PC-3 (cell line): ENCODE measurements at places on chromosomes 11 and 22. TPM values are rescaled to one million over a fixed set of nuclear protein-coding genes. Genes with fewer than 3 reads are reported as not detected.

GRCh38 chr11:118289401-118289800 is 15.1 kb upstream of the CD3E start:
- DNase-seq, result no peak

- DNase-seq, result no peak
Measured at GRCh38 chr22:27692243-27692642, 109.3 kb downstream of the MN1 start.

DNA sequence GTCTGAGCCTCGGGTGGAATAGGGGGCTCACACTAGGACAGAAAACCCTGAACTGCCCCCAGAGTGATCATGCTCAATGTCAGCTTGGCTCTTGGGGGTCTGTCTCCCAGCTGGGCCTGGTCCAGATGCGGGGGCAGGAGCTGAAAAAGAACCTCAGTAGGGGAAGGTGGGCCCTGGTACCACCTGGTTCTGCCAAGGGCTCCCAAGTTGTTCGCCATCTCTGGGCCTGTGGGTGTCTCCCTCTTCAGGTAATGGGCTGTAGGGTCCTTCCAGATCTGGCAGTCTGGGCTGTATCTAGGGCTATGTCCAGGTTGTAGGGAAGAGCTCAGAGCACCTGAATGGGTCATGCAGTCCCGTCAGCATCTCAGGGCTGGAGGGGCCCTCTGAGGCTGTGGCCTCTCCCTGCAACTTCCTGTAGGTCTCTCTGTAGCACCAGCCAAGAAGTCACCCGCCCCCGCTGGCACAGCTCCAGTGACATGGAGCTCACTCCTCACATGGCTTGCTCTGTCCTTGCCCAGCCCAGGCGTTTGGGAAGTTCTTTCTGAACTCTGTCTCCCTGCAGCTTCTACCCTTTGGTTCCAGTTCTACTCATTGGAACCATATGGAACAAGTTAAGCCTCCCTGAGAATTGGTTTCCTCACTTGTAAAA is 33.0 kb upstream of the SOX10 start:
- DNase-seq, result no peak

GRCh38 chr22:41347066-41347859 is 34.5 kb upstream of the TEF start:
- no peak for DNase-seq

GRCh38 chr11:2741377-2742131 is 41.8 kb upstream of the KCNQ1OT1 start:
- DNase-seq, result peak; percentile 67

GRCh38 chr22:24948356-24949202 is 2.1 kb upstream of the LHFPL7 start:
- no peak for DNase-seq

- DNase-seq, result no peak
Measured at GRCh38 chr11:25094085-25094802, 597.4 kb downstream of the LUZP2 start.

GRCh38 chr22:33012833-33013450 is 45.2 kb downstream of the SYN3 start:
- no peak for DNase-seq

DNA sequence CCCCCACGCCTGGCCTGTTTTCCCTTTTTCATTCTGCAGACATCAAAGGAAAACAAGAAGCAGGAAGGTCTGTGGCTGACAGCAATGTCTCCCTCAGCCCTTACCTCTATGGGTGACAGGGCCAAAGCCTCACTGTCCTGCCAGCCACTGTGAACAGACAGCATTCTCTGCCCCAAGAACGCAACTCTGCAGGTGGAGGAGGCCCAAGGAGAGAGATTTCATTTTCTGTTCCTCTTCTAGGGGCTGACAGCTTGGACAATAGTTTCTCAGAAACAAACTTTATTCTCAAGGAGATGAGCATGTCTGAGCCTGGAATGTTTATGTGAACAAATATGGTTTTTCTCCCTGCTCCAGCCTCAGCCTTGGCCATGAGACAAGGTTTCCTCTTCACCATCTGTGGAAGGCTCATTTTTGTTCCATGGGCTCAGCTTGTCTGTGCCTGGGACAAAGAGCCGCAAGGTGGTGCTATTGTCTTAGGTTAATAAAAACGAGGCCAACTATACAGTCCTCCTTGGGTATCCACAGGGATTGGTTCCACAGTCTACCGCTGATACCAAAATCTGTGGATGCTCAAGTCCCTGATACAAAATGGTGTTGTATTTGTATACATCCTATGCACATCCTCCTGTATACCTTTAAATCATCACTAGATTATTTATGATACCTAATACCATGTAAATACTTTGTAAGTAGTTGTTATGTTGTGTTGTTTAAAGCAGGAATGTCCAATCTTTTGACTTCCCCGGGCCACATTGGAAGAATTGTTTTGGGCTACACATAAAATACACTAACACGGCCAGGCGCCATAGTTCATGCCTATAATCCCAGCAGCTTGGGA is 5.8 kb downstream of the PIWIL3 start:
- DNase-seq, result peak; percentile 68

DNA sequence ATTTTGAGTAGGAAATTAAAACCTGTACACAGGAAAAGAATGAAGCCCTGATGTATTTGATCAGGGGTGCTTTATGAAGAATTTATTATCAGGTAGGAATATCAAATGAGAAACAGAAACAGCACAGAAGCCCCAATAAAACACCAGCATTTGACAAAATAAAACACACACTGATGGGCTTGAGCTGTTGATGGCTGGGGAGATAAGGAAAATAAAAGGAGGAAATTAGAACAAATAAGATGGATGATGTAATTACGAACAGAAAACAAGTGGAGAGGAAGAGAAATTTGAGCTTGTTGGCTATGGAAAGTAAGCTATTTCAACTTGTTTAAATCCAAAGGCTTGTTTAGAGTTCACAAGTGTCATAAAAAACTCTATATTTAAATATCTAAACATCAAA is 213.7 kb downstream of the CADM1 start:
- DNase-seq, result no peak

- no peak for DNase-seq
Measured at GRCh38 chr11:5102246-5102645, 32.9 kb downstream of the OR52E1 start.

DNA sequence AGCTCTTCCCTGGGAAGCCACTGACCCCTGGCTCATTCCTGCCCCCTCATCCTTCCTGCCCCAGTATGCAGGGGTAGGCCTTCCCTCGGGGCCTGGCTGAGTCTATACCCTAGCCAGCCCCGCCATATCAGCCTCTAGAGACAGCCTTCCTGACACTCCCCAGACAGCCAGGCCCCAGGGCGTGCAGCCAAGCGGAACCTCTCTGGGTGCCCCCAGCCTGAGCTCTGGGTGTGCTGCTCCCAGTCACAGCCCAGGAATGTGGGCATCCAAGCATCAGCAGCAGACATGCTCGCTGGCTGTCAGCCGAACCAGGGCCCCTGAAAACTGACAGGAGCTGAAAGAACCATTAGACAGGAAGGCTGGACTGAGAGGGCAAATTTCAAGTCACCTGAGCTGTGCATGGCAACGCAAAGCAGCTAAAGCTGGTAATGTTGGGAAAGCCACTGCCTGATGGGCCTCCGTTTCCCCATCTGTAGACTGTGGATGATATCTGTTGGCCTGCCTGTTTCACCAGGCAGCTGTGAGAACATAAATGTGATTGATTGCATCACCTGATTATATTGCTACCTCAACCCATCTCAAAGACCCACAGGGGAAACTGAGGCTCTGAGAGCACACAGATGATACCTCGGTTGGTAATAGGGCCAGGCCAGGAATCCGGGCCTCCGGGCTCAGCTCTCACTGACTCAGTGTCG is 93.2 kb downstream of the LRRC32 start:
- peak; percentile 98 for DNase-seq

GRCh38 chr22:29689880-29690213 is 30.0 kb upstream of the CABP7 start:
- peak; percentile 35 for DNase-seq

DNA sequence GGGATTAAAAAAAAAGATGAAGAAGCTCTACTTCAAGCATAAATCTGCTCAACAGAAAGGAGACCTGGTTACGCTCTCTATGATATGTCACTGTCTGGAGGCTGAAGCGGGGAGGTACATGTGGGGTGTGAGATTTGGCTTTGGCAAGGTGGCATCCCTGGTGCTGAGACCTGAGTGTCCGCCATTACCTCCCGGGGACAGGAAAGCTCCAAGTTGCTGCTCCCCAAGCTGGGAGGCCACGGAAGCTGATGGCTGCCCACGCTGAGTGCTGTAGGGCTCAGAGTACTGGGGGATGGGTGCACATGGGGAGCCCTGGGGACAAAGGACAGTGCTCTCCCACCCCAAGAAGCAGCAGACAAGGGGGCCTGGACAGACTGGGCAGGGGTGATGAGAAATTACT is 167.9 kb downstream of the DSCAML1 start:
- no peak for DNase-seq

- no peak for DNase-seq
Measured at GRCh38 chr11:11346303-11346702, 6.7 kb downstream of the CSNK2A3 start.

DNA sequence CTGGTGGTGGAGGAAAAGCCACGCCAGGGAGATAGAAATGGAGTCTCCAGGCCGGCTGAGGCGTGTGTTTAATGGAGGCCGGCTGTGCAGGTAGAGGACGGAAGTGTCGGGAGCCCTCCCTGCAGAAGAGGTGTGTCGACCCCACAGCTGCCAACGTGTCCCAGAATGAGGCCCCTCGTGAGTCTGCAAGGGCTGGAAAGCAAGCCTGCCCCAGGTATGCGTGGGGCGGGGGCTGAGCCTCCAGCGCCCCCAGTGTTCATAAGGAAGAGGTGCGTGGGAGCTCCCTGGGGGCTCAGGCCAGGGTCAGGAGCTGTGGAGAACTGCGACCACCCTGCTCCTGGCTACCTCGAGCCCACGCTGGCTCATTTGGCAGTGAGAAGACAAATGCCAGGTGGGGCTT is 38.0 kb upstream of the JAM3 start:
- DNase-seq, result no peak

- no peak for DNase-seq
Measured at GRCh38 chr11:47356129-47356997, 3.9 kb upstream of the MYBPC3 start.

DNA sequence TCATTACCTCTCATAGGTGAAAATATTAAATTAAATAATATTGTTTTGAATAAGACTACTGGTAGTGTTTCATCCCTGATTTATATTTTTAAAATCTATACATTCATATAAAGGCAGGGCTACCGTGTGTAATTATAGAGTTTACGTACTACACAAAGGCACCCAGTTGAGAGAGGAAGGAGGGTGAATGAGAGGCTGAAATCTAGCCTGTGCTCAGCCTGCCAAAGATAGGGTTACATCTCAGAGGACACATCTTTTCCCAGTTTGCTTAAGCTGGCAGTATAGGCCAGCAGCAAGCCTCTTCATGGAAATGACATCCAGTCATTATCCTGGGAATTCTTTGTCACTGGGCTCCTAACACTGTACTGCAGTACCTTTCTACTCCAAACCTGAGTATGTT is 7.5 kb upstream of the B3GNT6 start:
- no peak for DNase-seq

GRCh38 chr22:45200860-45201511 is 37.3 kb downstream of the NUP50 start:
- peak; percentile 77 for DNase-seq

GRCh38 chr11:124429599-124429998 is 4.9 kb upstream of the OR8B4 start:
- DNase-seq, result no peak

DNA sequence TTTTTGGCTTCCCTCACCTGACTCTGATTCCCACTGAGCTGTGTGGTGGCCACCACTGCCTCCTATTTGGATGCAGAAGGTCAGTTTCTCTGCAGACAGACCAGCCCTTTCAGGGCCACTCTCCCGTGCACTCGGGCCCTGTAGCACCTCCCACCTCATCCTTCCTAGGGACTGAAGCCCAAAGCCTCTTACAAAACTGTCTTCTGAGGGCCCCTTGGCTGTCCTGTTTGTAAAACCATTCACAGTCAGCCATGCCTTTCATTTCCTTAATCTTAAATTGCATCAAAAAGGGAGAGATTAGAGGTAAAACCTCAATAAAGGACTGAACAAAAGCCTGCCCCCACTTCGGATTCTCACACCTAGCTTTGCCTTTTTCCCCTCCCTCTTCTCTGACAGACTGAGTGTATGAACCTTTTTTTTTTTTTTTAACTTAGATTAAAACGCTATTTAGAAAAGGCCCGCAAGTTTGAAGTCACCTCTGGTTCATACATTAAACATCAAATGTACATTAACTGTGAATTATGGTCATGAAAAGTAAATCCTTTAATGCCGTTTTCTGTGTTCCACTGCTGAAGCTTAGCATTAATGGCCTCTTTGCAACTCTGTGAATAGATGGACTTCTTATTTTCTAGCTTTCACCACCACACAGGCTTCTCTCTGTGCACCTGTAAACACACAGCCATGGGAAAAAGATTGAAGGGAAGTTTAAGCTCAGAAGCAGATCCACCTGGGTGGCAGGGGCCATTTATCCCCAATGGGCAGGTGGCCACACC is 247.2 kb upstream of the CADM1 start:
- DNase-seq, result no peak

- peak; percentile 30 for DNase-seq
Measured at GRCh38 chr11:14059491-14059890, 97.0 kb downstream of the SPON1 start.

FGF19 gene
- not detected in 2 replicates for total RNA-seq

GAB4 gene
- not detected in 2 replicates for total RNA-seq

MSANTD4 gene
- total RNA-seq, result 18.0 and 33.7 TPM in 2 replicates

SLC35C1 gene
- 9.5 and 13.5 TPM in 2 replicates for total RNA-seq

TNNT3 gene
- not detected in 2 replicates for total RNA-seq

CASP5 gene
- total RNA-seq, result not detected in 2 replicates

BRSK2 gene
- total RNA-seq, result 1.2 and 2.8 TPM in 2 replicates

PAX6 gene
- 14.6 and 25.7 TPM in 2 replicates for total RNA-seq
